Sigmoid colon (tissue), 7 donors: ENCODE measurements at places on chromosomes 12 and 14. TPM values are rescaled to one million over a fixed set of nuclear protein-coding genes. Genes with fewer than 3 reads are reported as not detected.

The SLCO1B1 gene
- not detected for total RNA-seq

The SMCO2 gene
- not detected for total RNA-seq

The WNT1 gene
- total RNA-seq = not detected

The FAM181A gene
- not detected for total RNA-seq

The EFS gene
- 10.4 TPM for total RNA-seq

The MYF5 gene
- not detected for total RNA-seq

The CLEC1B gene
- not detected for total RNA-seq

The MEG3 gene
- total RNA-seq = 168 TPM

The KRT3 gene
- total RNA-seq = not detected

The GUCY2C gene
- not detected for total RNA-seq

The STXBP6 gene
- total RNA-seq = 15.2 TPM

The ACOT4 gene
- 0.33 TPM for total RNA-seq

The CYP27B1 gene
- total RNA-seq = not detected

The POU6F1 gene
- total RNA-seq = 8.4 TPM

The MIPOL1 gene
- 11.7 TPM for total RNA-seq

The KRT2 gene
- not detected for total RNA-seq

The GYS2 gene
- not detected for total RNA-seq

The DBX2 gene
- not detected for total RNA-seq

The EPYC gene
- total RNA-seq = not detected

The CFAP73 gene
- not detected for total RNA-seq

The HOXC5 gene
- not detected for total RNA-seq

The EIF2S3B gene
- total RNA-seq = not detected

The BIN2 gene
- 4.2 TPM for total RNA-seq

The HIGD1C gene
- total RNA-seq = not detected

The KRT78 gene
- total RNA-seq = not detected

The LMNTD1 gene
- 1.9 TPM for total RNA-seq

The RIMBP2 gene
- 1.2 TPM for total RNA-seq

The HCAR2 gene
- total RNA-seq = not detected

The EPS8 gene
- 112 TPM for total RNA-seq

The ESPL1 gene
- 0.28 TPM for total RNA-seq

The ZBTB42 gene
- total RNA-seq = 1.5 TPM

The ZNF705A gene
- not detected for total RNA-seq

The KITLG gene
- total RNA-seq = 149 TPM

The GPR84 gene
- 0.54 TPM for total RNA-seq

The HRK gene
- not detected for total RNA-seq

The HOXC6 gene
- not detected for total RNA-seq

The COCH gene
- total RNA-seq = 15.1 TPM
